ENCODE measurements at places on chromosomes 16 and 17. TPM values are rescaled to one million over a fixed set of nuclear protein-coding genes. Genes with fewer than 3 reads are reported as not detected.

DNA sequence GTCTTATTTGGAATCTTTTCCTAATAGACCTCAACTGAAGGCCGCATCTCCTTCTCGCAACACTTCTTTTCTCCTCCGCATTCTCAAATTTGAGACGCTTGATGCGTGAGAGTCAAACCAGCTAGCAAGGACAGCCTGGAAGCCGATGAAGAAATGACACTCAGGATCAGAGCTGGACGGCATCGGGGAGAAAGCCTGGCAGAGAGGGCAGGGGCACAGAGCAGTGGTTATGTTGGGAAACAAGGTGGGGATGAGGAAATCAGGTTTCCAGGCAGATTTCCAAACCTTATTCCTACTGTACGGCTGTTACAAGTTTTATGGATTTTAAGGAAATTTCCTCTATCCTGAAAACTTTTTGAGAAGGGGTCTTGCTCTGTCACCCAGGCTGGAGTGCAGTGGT is 164.6 kb upstream of the RPH3AL start:
- peaks cover 38% of the 10 kb centered on the region for H3K36me3 ChIP-seq
- H3K27ac ChIP-seq, result no peak overlapping the region
- DNase-seq, result no peak
- no peaks in the 10 kb centered on the region for H3K4me1 ChIP-seq
- H3K4me3 ChIP-seq, result no peak overlapping the region
- H3K27me3 ChIP-seq, result no peaks in the 10 kb centered on the region

Gene USP43
- 4.7 TPM for polyA plus RNA-seq

Gene EPOP
- 0.57 TPM for polyA plus RNA-seq

- H3K4me1 ChIP-seq, result peaks cover 5% of the 10 kb centered on the region
- H3K36me3 ChIP-seq, result peaks cover 71% of the 10 kb centered on the region
- no peak overlapping the region for H3K27ac ChIP-seq
- DNase-seq, result no peak
These were observed 1.3 kb upstream of the TRPV1 start for GRCh38 chr17:3610523-3610922.

DNA sequence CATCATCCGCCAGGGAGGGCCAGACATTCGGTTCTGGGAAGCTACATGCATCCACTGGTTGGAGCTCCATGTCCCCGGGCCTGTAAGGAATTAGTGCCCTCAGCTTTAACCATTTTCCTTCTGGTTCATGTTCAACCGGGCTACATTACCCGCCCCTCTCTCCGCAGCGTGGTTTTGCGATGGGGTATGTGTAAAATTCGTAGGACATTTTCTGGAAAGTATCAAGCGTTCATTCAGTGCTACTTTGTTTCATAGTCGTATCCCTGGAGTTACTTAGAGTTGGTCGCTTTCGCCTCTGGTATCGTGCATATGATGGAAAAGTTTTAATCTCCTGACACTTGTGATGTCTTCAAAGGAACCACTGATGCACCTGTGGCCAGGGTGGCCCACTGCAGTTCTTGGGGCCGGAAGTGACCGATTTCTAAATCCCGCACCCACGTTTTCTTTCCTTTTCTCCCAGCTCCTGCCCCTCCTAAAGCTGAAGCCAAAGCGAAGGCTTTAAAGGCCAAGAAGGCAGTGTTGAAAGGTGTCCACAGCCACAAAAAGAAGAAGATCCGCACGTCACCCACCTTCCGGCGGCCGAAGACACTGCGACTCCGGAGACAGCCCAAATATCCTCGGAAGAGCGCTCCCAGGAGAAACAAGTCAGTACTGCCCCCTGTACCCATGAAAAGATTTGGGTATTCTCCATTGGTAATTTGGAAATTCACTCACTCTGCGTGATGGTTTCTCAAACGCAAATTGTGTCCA is 637 bp downstream of the RPL23A start:
- peaks cover 46% of the 10 kb centered on the region for H3K36me3 ChIP-seq
- no peak for DNase-seq
- H3K27ac ChIP-seq, result peak overlapping the region; percentile 75
- H3K27me3 ChIP-seq, result peaks cover 7% of the 10 kb centered on the region

- no peak for DNase-seq
- peaks cover 2% of the 10 kb centered on the region for H3K36me3 ChIP-seq
- H3K4me3 ChIP-seq, result no peak overlapping the region
- H3K4me1 ChIP-seq, result no peaks in the 10 kb centered on the region
- H3K27me3 ChIP-seq, result no peaks in the 10 kb centered on the region
These were observed 15.0 kb downstream of the PAFAH1B1 start for GRCh38 chr17:2608350-2608913.

- H3K4me3 ChIP-seq, result no peak overlapping the region
- no peak for DNase-seq
- no peak overlapping the region for H3K27ac ChIP-seq
These were observed 320.5 kb upstream of the TNRC6C start for GRCh38 chr17:77637818-77638575.

Gene FNDC8
- 0.07 TPM for polyA plus RNA-seq

Gene TLCD1
- 9.4 TPM for polyA plus RNA-seq

DNA sequence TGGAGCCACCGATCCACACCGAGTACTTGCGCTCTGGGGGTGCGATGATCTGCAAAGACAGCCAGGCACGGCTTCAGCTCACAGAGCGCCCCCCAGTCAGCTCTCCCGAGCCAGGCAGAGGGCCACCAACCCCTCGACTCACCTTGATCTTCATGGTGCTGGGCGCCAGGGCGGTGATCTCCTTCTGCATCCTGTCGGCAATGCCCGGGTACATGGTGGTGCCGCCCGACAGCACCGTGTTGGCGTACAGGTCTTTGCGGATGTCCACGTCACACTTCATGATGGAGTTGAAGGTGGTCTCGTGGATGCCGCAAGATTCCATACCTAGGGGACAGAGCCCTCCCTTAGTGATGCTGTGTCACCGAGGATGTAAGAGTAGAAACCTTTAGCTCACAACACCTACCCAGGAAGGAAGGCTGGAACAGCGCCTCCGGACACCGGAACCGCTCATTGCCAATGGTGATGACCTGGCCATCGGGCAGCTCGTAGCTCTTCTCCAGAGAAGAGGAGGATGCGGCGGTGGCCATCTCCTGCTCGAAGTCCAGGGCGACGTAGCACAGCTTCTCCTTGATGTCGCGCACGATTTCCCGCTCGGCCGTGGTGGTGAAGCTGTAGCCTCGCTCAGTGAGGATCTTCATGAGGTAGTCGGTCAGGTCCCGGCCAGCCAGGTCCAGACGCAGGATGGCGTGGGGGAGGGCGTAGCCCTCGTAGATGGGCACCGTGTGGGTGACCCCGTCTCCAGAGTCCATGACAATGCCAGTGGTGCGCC is 1.6 kb downstream of the ACTG1 start:
- H3K4me3 ChIP-seq, result peak overlapping the region; percentile 98
- H3K27me3 ChIP-seq, result no peaks in the 10 kb centered on the region

GRCh38 chr16:89106533-89107202 is 13.0 kb downstream of the ACSF3 start:
- no peak overlapping the region for H3K27ac ChIP-seq
- H3K4me3 ChIP-seq, result no peak overlapping the region
- H3K36me3 ChIP-seq, result peaks cover 63% of the 10 kb centered on the region
- H3K27me3 ChIP-seq, result no peaks in the 10 kb centered on the region
- peaks cover 23% of the 10 kb centered on the region for H3K4me1 ChIP-seq

DNA sequence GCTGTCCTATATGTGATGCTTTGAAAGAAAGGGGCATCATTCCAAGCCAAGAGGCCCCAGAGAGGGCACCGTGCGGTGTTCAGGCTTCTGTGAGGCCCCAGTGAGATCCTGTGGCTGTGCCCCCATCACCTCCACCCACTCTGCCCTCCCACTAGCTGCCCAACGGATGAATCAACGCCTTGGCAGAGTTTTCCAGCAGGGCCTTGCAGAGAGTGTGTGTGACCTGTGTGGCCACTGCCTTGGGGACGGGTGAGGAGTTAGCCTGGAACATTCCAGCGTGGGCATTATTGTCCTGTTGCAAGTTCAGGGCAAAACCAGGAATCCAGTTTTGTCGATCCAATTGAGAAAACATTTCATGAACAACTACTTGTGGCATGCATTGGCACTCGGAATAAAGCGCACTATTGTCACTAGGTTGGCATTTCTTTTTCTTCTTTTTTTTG is 53.7 kb downstream of the SF3B3 start:
- DNase-seq, result no peak
- peaks cover 40% of the 10 kb centered on the region for H3K4me1 ChIP-seq
- H3K4me3 ChIP-seq, result no peak overlapping the region
- no peaks in the 10 kb centered on the region for H3K27me3 ChIP-seq

Gene SLC38A8
- 0.12 TPM for polyA plus RNA-seq

DNA sequence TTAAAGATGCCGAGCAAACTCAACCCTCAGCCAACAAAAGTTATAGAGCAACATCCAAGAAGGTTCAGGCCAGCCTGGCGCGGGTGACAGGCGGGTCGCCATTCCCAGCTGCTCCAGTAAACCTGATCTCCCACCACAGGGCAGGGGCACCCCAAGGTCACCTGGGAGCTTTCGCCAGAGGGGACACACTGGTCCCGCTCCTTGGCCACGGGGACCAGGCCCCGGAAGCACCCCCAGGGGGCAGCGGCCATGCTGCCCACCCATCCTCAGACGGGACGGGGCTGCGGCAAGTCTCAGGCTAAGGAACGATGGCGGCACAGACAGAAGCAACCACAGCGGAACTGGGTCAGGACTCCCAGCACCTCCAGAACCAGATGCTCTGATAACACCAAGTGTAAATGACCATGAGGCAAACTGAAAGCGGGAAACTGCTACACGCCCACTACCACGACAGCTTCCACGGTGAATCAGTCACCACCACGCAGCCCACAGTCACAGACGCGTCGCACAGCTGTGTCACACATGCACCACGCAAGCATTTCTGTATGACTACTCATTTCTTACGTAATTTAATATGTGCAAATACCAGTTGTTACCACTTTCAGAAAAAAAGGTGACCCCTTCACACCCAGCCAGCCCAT is 14.1 kb upstream of the CCDC154 start:
- no peaks in the 10 kb centered on the region for H3K27me3 ChIP-seq
- no peak overlapping the region for H3K27ac ChIP-seq
- peaks cover 64% of the 10 kb centered on the region for H3K36me3 ChIP-seq
- no peak for DNase-seq
- no peak overlapping the region for H3K4me3 ChIP-seq
- no peaks in the 10 kb centered on the region for H3K4me1 ChIP-seq

GRCh38 chr17:1119924-1120323 is 59.9 kb downstream of the ABR start:
- no peak overlapping the region for H3K4me3 ChIP-seq
- no peak for DNase-seq
- H3K4me1 ChIP-seq, result peaks cover 24% of the 10 kb centered on the region
- H3K36me3 ChIP-seq, result no peaks in the 10 kb centered on the region

DNA sequence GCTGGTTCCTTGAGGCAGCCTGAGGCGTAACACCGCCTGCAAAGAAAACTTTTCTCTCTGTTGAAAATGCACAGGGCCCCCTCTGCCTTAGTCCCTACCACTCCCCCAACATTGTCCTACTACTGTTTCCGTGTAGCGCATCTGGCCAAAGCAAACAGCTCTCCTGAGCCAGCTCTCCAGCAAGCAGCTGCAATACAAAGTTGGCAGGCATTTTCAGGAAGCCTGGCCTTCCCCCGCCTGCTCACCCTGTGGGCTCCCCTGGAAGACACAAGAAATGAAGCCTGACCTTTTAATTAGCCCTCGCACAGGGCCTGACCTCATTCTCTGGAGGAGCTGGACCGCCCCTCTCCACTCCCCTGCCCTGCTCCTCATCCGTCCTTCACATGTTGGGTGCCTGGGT is 66.7 kb downstream of the SOX9 start:
- no peaks in the 10 kb centered on the region for H3K4me1 ChIP-seq
- H3K27me3 ChIP-seq, result no peaks in the 10 kb centered on the region
- DNase-seq, result no peak
- H3K4me3 ChIP-seq, result no peak overlapping the region
- no peak overlapping the region for H3K27ac ChIP-seq

Gene STH
- not detected for polyA plus RNA-seq

Gene SLC52A1
- polyA plus RNA-seq, result 3.2 TPM

DNA sequence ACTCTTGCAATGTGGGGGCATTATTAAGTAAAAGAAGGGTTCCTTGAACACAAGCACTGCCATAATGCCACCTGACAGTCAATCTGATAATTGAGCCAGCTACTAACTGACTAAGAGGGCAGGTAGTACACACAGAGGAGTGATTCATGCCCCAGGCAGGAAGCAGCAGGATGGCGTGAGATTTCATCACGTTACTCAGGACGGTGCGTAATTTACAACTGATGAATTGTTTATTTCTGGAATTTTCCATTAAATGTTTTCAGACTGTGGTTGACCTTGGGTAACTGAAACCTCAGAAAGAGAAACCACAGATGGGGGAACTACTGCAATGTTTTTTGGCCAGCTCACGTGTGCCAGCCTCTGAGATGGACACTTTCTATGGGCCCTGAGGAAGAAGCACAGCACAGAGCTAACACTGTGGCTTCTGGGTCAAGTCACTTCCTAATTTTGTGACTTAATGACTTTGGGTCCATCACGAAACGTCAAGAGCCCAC is 46.7 kb downstream of the C17orf67 start:
- no peaks in the 10 kb centered on the region for H3K36me3 ChIP-seq
- H3K4me3 ChIP-seq, result no peak overlapping the region
- H3K27ac ChIP-seq, result no peak overlapping the region
- peak; percentile 21 for DNase-seq

Gene ARL4D
- 5.4 TPM for polyA plus RNA-seq

GRCh38 chr16:47886139-47886538 is 269.7 kb downstream of the ABCC12 start:
- no peak overlapping the region for H3K4me3 ChIP-seq
- H3K4me1 ChIP-seq, result no peaks in the 10 kb centered on the region
- no peak overlapping the region for H3K27ac ChIP-seq
- no peaks in the 10 kb centered on the region for H3K36me3 ChIP-seq

Gene CCL3
- polyA plus RNA-seq, result 11.7 TPM

Gene LDHD
- polyA plus RNA-seq, result 2.2 TPM
